ENCODE measurements at places on chromosomes 11 and 22.
A peak's percentile ranks its signal among the peaks of the same experiment; 100 is the strongest.

DNA sequence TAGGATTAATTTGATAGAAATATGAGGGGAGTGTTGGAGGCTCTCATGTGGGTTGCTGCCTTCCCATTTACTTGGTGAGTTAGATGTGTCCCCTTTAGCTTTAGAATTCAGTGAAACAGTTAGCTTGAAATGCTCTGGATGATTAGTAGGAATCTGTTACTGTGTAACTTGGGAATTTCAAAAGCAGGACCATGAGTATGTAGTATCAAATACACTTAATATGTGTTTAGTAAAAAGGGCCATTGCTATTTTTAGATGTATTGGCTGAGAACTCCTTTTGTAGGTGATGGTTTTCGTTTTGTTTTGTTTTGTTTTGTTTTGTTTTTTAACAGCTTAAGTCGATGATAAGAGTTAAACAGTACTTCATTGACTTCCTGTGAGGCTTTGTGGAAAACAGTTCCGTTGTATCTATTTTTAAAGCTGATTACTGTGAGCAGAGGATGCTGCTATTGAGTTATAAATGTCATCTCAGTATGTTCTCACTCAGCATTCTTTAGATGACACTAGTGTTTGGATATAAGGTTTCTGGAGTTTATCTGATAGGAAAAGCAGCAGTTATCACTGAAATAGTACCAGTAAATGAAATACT is 53.5 kb downstream of the MCAM start:
- no peak for DNase-seq

DNA sequence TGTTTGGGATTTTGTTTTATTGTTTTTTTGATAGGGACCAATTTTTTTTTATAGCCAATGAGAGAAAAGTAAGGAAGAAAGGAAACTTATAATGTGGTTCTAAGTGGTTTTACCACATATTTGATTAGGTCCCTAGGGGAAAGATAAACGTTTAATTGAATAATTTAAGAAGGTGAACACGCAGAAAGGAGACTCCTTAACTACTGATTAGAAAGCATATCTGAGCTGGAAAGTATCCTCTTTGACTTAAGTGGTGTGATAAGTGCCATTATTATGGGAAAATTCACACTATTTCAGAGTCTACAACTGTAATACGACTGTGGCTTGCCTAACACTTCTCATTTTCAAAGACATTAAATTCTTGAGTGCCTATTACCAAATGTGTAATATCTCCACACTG is 106.5 kb upstream of the GRAMD1B start:
- no peak for DNase-seq

GRCh38 chr11:15101072-15101709 is 13.5 kb upstream of the INSC start:
- peak; percentile 40 for DNase-seq

GRCh38 chr11:90784241-90784814 is 561.5 kb upstream of the CHORDC1 start:
- no peak for DNase-seq

DNA sequence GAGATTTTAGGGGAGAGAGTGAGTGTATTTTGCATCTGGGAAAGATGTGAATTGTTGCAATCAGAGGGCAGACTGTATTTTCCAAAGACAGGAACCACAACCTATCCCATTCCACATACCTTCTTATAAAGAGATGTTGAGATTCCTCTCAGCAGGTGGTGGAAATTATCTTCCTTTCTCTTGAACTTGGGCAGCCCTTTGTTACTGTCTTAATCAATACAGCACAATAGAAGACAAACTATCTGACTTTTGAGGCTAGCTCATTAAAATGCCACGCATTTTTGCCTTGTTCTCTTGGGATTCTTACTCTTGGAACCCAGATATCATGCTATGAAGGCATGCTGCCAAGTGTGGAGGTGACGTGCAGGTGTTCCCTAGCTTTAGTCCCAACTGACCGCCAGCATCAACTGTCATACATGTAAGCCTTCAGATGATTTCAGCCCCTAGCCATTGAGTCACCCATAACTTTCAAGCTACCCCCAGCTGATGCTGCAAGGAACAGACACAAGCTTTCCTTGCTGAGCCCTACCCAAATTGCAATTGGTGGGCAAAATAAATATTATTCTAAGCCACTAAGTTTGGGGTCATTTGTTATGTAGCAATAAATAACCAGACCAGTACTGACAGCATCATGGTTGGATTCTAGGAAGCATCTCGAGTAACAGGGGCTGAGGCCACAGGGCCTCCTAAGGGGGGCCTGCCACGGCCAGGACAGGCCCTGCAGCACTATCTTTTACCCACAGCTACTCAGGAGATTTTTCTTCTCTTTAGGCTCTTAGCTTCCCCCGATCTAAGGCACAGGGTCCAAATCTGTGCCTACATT is 63.0 kb downstream of the RPL27A start:
- no peak for DNase-seq

All from NCI-H2029 (cell line).